ENCODE measurements at places on chromosomes 13 and 19. TPM values are rescaled to one million over a fixed set of nuclear protein-coding genes. Genes with fewer than 3 reads are reported as not detected.

DNA sequence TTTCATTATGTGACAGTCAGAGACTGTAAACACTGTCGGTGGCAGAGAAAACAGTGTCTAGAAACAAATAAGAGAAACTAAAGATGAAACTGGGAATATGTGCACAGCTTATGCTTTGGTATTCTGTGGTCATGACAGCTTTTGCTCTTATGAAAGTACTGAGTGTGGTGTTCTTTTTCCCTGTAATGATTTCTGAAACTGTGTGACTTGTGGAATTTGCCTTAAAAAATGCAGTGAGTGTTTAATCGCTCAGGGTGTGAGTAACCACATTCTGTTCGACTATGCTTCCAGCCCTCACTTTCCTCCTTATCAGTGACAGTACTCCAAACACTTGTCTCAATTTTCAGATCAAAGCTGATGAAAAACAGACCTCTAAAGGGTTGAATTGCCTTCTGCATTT lies 66.9 kb upstream of the DIAPH3 start:
- peak; percentile 13 for DNase-seq

The HCN2 gene
- 1.9 TPM for total RNA-seq

DNA sequence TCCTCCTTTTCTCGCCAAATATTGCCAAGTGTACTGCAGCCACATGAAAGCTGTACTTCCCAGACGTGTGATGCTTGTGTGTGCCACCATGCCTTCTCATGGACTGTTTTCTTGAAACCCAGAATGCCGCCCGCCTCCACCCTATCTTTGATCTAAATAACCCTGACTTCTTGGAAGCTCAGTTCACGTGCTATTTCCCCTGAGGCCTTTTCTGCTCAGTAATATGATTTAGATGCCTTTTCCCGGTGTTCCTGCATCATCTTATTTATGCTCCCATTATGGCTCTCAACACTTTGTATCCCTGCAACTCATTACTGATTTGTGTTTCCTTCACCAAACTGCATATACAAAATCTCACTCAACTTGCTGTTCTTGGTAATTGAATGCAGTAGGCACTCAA lies 116.1 kb downstream of the USP12 start:
- DNase-seq = no peak

The SPTBN4 gene
- total RNA-seq = 0.38 TPM

DNA sequence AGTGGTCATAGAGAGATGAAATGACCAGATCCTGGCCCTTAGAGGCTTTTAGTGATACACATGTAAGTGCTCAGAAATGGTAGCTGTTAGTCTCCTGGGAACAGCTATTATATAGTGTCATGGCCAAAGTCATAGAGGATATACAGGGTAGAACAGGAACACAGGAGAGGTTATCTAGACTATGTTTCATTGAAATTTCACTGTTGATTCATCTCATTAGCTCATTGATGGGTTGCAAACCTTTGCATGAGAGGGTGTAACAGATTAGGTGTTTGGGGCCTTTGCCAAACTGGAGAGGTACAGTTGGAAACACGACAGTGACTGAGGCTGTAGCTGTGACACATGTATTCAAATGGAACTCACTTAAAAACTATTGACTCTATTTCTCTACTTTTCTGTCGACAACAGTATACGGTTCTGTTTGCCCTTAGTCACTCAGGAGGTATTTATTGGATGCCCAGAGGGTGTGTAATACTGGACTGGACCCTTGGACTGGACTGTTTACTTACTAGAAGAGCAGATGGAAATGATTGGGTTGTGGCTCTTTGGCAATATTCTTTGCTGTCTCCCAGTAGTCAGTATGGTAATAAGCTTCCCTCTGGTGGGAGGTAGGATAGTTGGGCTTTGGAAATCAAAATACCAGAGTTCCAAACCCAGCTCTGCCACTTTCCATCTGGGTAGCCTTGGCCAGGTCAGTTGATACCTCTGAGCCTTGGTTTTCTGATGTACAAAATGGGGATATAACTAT lies 29.8 kb downstream of the ARHGAP35 start:
- DNase-seq = peak; percentile 77

- DNase-seq = no peak
These were observed 119.7 kb downstream of the COL4A2 start for GRCh38 chr13:110426735-110427134.

GRCh38 chr19:40244579-40245317 lies 18.3 kb upstream of the CCNP start:
- no peak for DNase-seq

GRCh38 chr19:16417660-16418596 lies 53.8 kb downstream of the EPS15L1 start:
- no peak for DNase-seq
